ENCODE measurements at places on chromosomes 7 and 10. TPM values are rescaled to one million over a fixed set of nuclear protein-coding genes. Genes with fewer than 3 reads are reported as not detected.
A peak's percentile ranks its signal among the peaks of the same experiment; 100 is the strongest.

The GLCCI1 gene
- 10.8 TPM for total RNA-seq

DNA sequence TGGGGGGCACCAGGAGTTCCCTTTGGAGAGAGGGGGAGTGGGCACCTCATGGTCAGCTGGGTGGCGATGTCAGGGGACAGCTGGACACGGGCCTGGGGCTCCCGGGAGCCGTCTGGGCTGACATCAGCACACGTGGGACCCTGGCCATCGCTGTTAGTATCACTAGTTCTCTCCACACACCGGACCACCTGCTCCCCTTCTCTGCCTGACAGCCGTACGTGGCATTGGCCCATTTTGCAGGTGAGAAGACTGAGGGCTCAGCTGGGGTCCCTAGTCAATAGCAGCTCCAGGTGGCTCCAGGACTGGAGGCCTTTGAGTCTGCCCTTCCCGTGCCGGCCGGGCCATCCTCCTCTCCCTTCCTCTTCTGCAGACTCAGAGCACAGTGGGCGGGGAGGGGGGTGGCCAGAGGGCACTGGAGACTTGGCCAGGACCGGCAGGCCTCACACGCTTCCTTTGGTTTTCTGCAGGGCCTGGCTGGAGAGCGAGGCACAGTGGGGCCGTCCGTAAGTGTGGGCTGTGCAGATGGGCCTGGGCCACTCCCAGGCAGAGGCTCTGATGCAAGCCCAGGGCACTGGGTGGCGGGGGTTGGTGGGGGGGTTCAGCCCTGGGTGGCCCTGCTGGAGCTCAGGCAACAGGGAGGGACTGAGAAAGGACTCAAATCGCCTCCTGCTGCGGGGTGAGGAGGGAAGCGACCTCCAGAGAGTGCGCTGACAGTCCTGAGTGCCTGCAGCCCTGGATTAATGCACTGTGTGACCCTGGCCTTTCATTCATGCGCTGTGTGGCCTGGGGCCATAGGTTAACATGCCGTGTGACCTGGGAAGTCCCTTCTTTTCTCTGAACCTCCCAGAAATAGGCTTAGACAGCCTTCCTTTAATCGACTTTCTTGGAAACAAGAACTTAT lies 78.2 kb downstream of the MYL10 start:
- no peak for DNase-seq

GRCh38 chr10:6185039-6185716 lies 17.6 kb upstream of the PFKFB3 start:
- DNase-seq, result no peak

The SVIL gene
- total RNA-seq, result 444 TPM

DNA sequence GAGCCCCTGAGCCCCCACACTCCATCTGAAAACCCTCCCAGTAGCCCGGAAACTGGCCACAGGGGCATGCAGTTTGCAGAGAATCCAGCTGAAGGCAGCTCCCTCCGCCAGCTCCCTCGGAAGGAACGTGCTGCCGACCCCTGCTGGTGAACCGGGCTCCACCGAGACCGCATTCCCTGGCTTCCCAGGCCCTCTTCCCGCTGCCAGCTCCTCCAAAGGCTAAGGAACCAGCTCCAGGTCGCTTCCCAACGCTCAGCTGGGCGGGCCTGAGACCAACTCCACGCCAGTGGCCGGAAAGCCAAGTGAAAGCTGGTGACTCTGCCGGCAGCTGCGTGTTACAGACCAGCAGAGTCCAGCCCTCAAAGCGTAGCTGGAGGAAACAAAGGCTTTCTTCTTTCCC lies 35.8 kb downstream of the GPER1 start:
- peak; percentile 89 for DNase-seq
